Type B pancreatic cell (in vitro differentiated cells): ENCODE measurements at places on chromosomes 4 and X.

DNA sequence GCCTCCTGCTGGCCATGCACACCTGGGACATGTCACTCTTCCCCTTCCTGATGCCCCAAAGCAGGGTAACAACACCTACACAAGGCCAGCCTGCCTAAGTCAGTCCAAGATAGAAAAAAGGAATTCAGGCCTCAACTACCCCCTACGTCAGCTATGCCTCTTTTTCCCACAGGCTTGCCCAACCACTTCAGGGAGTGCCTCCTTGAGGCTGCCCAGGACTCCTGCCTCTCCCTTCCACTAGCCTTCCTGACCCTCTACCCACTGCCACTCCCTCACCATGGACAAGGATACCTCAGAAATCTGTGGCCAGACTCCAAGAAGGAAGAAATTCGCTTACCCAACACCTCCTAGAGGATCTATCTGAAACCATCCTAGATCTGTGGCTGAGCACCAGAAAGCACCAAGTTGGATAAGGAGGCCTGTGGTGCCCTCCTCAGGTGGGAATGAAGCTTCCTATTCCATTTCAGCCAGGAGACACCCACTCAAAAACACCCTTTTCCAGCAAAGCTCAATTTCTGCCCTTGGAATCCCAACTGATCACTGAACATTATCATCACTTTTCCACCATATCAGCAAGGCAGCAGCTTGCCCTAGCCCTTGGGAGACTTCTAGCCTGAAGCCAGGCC lies 1.8 kb downstream of the KDM5C start:
- no peak for DNase-seq

DNA sequence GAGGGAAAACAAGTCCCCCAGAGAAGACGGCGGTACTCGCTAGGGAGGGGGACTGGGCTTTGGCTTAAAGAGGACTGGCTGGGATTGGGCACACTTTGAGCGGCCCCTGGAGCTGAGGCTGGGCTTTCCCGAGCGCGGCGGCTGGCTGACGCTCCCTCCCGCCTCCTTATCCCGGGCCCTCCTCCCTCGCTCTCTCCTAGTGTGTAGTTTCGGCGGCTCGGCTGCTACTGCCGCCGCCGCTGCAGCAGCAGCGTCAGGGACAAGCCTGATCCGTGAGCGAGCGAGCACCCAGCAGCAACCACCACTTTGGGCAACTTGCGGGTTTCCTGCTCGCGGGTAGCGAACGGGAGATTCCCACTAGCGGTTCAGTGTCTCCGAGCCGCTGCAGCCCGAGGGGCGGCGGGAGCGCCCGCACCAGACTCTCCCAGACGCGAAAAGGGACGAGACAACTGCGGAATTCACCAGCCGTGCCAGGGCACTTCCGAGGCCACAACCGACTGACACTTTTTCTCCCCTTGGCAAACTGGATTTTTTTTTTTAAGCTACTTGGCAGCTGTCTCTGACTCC lies 632 bp upstream of the PCDH7 start:
- DNase-seq, result peak; percentile 76

DNA sequence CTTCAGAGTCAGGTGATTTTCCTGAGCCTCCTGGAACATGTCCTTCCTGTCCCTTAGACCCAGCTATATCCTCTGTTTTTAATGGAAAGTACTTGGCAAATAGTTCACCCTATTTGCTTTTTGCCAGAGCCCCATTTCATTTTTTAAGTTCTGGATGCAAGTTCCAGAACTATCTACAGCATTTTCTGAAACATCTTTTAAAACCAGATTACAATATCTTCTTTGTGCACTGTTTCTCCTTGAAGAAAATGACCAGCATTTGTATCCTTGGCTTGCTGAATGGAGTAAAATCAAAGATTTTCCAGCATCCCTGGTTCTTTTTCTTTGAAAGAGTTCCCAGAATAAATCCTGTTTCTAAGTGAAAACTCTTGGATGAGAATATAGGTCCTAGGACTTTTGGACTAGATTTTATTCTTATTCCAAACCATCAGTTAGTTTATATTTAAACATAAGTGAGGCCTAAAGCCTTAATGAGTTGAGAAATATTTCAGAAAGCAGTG lies 224.3 kb downstream of the ANK2 start:
- DNase-seq, result no peak

DNA sequence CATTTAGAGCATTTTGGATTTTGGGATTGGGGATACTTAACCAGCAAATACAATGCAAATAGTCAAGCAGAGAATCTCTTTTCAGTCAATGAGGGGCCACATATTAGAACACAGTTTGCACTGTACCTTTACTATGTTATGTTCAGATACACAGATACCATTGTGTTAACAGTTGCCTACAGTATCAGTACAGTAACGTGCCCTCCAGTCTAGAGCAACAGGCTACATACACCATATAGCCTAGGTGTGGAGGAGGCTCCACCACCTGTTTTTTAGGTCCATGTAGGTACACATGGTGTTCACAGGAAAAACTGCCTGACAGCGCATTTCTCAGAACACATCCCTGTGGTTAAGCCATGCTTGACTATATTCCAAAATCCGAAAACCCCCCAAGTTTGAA lies 9.1 kb downstream of the GRPEL1 start:
- no peak for DNase-seq

- DNase-seq, result no peak
Observed at GRCh38 chr4:141307241-141307689, 86.6 kb downstream of the ZNF330 start.

DNA sequence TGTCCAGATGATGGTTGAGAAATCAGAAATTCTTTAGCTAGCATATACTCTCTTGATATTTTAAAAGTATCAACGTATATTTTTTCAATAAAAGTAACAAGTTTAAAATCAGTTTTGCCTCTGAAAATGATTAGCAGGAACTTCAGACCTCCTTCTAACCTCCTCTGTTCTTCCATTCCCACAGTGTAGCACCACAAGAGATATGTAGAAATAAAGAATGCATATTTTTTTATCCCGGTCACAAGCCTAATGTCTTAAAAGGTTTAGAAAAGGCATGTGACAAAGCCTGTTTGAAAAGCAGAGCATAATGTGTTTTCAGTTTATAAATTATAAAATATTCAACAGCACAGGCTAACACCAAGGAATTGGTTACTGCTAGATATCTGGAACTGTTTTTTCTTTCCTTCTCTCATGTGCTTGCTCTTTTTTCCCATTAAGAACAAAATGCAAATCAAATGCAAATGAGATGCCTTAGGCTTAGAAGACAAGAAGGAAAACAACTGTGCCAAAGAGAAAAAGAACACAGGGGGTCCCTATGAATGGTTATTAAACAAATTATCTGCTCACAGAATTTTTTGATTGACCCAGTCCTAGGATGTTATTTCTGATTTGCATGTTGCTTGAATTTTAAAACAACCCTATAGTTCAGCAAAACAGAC lies 351.7 kb upstream of the FAM241A start:
- DNase-seq, result no peak

GRCh38 chr4:110119880-110120279 lies 78.5 kb downstream of the ELOVL6 start:
- no peak for DNase-seq

DNA sequence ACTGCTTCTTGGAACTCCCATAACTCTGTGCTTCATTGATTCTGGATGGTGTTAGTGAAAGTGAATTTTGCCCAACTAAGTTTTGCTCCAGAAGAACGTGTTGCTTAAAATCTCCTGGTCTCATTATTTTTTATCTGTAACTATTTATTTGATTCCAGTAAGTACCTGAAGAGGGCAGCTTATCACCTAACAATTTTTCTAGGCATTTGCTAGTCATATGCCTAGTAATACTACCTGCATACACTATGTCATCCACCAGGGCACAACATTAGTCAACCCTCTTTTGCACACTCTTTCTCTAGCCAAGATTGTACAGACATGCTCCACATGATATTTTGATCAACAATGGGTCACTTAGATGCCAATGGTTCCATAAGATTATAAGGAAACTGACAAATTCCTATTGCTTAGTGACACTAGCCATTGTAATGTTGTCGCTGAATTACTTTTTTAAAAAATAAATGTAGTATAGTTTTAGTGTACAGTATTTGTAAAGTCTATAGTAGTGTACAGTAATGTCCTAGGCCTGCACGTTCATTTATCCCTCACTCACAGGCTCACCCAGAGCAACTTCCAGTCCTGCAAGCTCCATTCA lies 499.9 kb upstream of the AADAT start:
- no peak for DNase-seq

DNA sequence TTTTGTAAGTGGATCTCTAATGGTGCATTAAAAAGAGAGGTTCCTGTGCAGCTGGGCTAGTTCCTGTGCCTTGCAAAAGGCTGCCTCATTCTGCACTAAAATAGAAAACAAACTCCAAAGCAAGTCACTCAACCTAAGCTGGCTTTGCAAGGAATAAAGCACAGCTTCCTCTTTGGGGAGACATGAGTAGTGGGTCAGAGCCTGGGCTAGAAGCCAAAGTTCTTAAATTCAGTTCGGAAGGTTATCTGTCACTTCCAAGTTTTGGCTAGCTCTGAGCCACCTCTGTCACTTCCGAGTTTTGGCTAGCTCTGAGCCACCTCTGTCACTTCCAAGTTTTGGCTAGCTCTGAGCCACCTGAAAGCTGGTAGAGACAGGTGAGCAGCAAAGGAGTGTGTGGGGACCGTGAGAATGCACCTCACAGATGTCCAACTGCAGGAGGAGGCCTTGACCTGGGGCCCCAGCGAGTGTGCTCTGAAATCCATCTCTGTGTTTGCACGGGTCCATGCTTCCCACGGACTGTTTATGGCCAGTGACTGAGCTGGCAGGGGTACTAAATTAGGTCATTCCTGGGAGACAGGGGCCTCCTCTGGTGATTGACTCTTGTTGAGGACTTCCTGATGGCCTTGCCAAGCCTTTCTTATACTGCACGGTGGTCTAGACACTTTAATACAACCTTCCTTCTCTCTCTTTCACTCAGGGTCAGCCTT lies 36.4 kb upstream of the MAMLD1 start:
- no peak for DNase-seq

DNA sequence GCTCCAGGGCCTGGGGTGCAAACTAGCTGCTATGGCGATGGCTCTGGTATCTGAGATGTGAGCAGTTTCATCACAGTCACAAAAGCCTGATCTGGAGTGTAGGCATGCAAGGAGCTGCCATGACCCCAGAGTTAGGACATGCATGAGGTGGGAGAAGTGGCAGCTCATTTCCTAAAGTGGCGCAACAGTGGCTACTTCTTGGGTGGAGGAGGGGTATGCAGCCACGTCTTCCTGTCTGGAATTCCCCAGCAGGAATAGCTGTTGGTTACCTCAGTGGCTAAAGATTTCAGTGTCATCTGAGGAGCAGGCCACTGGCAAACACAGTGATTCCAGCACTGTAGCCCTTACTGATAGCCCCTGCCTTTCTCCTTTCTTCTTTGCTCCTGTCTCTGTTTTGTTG lies 1382.5 kb downstream of the C4orf33 start:
- no peak for DNase-seq

DNA sequence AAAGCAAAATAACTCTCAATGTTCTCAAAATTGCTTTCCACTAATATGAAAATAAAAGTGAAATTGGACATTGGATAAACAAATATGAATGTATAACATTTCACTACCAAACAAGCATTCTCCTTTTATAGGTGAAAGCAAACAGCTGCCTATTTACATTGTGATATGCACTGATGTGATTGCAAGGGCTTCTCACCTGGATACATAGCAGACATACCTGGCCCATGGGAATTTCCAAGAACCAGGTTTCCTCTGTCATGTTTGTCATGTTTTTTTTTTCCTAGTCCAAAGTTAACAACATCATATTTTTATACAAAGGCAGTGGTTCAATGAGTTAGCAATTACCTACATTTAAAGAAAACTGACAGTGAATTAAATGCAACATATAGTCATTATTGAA lies 228.5 kb downstream of the ANKRD50 start:
- DNase-seq, result no peak

DNA sequence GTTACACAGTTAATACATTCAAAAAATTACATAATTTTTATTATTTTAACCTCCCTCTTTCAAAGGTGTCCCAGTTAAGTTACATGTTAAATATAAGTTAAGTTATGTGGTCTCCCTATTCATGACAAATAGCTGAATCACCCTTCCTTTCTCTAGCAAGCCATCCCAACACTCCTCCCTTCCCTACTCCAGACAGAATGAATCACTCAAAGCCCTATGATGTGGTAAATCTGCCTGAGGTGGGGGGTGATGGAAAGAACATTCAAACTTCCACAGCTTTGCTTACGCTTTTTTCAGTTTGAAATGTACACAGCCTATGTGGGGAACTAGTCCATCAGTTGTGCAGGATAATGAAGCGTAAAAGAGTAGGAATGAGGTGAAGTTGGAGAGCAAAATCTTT lies 90.2 kb downstream of the CXCL13 start:
- DNase-seq, result no peak

DNA sequence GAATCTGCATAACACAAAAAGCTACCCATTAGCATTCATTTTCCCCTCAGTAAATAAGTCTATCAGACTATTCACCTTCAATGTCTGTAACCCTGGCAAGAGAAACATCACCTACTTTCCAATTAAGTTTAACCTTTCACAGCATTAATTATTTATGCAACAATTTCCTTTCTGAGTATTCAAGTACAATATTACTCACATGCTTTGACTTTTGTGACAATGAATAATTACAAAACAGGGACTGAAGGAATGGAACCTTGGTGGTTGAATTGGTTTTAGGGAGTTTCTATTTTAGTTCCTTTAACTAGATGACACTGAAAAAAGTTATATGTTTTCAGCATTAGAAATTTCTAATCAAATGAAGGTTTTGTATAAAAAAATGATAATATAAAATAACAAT lies 932.3 kb upstream of the EPHA5 start:
- DNase-seq, result no peak

DNA sequence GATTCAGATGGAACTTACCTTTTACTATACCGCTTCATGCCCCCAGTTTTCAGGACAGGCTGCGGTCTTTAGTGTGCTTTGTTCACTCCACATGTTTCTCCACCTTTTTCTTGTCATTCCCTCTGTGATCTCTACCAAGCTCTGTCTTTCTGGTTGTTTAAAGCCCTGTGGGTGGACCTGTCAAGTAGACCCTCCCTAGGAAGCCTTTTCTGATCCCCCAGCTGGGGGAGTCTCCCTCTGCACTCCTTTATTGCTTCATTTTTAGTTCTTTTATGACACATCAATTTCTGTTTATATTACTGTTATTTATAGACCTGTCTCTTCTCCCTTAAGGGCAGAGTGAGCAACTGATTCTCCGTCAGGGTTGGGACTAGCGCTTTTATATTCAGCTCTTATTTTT lies 150.2 kb downstream of the C4orf33 start:
- DNase-seq, result no peak

DNA sequence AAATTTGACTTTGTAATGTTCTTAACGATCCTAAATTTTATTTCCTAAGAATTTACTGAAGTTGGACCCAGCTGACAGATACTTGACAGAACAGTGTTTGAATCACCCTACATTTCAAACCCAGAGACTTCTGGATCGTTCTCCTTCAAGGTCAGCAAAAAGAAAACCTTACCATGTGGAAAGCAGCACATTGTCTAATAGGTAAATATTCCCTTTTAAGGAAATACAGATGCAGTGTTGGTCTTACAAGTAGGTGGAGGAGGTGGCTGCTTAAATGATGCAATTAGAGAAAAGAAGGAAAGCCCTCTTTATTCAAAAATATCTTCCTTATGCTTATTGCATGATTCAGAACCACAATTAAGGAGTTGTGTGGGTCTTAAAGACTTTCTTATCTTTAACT lies 73.5 kb downstream of the RS1 start:
- no peak for DNase-seq
